NCI-H2171 treated with DMSO at 0.1 percent for 48 hours (cell line): ENCODE measurements at places on chromosomes 3 and 15.

GRCh38 chr15:74405823-74406222 is 27.9 kb downstream of the SEMA7A start:
- no peak for DNase-seq

GRCh38 chr15:49712846-49713450 is 92.1 kb downstream of the DTWD1 start:
- DNase-seq, result peak; percentile 63

DNA sequence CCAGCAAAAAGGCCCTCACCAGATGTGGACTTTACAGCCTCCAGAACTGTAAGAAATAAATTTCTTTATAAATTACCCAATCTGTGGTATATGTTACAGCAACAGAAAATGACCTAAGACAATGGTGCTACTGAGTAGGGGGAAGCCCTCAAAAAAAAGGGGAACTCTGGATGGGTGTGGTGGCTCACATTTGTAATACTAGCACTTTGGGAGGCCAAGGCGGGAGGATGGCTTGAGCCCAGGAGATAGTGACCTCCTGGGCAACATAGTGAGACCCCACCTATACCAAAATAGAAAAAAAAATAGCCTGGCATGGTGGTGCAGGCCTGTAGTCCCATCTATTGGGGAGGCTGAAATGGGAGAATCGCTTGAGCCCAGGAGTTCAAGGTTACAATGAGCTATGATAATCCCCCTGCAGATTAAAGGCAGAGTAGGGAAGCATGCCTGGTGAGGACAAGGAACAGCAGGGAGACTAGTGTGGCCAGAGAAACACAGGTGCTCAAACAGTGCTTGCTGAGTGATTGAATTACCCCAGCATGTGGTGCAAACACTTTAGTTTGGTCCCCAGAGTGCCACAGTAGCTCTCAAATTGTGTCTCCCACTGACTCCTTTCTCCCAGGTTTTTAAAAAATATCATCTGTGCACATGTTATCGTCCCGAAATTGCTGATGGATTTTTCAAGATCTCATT is 13.9 kb upstream of the USP3 start:
- peak; percentile 96 for DNase-seq

- DNase-seq, result no peak
These were observed 2.6 kb upstream of the RBM15B start for GRCh38 chr3:51388286-51389029.

- no peak for DNase-seq
These were observed 279.6 kb upstream of the CTDSPL start for GRCh38 chr3:37582086-37582485.

GRCh38 chr15:62691008-62691407 is 351.5 kb upstream of the TPM1 start:
- no peak for DNase-seq

DNA sequence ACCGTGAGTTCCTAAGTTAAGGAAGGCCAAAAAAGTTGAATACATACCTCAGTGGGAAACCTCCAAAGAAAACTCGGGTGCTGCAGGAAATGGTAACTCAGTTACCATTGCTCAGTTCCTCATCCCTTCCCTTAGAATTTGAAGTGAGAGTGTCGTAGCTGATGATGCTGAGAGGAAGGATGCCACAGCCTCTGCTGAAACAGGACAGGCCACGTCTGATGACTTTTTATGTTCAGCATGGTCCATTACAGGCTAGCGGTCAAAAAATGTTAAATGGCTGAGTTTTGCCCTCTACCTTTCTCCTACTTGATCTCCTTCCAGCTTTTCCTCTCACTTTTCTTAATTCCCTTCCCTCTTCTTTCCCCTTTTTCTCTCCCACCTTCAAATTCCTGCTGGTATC is 135.5 kb downstream of the GHSR start:
- DNase-seq, result no peak

- DNase-seq, result peak; percentile 17
These were observed 111.2 kb upstream of the SAMMSON start for GRCh38 chr3:69888040-69888942.

- no peak for DNase-seq
These were observed 32.9 kb upstream of the FBLN2 start for GRCh38 chr3:13515786-13516759.

DNA sequence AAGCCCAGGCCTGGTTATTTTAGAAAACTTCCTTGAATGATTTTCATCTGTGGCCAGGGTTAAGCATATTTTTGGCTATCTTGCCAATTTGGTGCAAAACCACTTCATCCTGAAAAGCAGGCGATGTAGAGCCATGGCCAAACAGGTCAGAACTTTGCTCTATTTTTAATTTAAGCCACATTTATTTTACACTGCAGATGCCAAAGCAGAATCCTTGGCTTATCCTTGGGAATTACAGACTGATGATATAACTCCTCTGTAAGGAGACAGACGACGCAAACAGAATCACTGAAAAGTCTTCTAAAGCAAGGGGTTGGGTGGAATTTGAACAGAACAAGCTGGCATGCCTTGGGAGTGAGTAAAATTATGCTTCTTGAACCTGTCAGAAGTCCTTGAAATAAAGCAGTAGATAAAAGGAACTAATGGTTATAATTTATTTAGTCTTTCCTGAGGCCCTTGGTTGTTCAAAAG is 121.9 kb downstream of the CHST2 start:
- no peak for DNase-seq

DNA sequence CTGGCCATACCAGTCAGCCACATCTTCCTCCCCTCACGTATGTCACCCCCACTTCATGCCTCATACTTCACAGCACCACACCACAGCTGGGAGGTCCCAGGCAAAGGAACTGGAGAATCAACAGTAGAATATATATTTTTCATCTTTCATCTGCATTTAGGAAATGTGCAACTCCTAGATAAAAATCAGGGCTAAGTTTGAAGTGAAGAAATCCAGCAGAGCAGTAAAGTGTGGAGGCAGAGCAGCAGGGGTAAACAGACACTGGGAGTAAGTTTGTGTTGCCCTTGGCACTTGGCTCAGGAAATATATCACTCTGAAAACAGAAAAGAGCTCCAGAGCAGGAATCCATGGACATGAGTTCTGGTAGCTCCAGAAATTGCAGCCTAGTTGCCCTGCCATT is 2.8 kb upstream of the HERC1 start:
- DNase-seq, result no peak

GRCh38 chr3:14156201-14156600 is 22.2 kb downstream of the XPC start:
- no peak for DNase-seq

DNA sequence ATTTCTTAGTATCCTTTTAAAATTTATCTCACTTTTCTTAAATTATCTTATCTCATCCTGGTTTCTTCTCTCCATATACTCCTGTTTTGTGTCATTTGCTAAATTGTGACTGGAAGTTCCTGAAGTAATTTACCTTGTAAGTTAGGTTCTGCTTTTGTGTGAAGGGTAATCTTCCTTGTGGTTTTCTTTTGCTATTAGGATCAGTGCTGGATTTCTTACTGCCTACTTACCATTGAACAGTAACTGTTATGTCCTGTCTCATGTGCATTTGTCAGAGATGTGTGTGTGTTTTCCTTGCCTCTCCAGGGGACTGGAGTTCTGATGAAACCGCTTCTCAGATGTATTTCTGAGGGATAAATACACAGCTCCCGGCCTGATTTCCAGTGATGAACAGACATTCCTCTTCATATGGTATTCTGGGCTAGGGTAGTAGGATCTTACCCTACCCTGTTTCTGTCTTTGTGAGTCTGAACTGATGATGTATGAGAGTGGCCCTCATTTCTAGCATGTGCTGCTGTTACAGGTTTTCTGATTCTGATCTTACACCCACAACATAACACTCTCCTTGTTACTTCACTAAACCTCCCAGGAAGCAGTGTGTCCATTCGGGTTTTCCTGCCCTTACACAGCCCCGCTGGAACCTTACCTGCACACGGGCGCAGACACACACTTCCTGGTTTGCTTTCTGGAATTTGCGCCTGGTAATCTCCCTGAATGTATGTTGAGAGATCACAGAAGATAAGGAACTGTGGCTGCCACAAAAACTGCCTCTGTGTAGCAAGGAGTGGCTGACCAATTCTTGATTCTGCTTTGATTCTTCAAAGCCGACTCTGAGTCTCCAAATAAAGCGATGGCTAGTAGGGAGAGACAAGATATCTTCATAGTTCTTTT is 14.7 kb downstream of the PAK2 start:
- DNase-seq, result no peak

DNA sequence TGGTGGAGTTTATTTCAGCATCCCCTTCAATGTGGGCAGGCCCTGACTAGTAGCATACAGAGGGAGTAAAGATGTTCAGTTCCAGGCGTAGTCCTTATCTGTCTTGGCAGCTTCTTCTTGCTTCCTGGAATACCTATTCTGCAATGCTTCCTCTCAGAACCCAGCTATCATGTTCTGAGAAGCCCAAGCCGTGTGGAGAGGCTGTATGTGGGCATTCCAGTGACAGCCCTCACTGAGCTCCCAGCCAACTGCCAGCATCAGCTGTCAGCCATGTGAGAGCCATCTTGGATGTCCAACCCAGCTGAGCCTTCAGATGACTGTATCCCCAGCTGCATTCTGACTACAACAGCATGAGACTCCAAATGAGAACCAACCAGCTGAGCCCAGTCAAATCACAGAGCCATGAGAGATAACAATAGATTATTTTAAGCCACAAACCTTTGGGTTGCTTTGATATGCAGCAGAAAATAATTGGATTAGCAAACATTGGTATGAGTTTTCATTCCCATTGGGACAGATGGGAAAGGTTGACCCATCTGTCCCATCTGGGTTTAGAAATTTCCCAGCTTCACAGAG is 8.4 kb upstream of the CMTM7 start:
- peak; percentile 73 for DNase-seq

DNA sequence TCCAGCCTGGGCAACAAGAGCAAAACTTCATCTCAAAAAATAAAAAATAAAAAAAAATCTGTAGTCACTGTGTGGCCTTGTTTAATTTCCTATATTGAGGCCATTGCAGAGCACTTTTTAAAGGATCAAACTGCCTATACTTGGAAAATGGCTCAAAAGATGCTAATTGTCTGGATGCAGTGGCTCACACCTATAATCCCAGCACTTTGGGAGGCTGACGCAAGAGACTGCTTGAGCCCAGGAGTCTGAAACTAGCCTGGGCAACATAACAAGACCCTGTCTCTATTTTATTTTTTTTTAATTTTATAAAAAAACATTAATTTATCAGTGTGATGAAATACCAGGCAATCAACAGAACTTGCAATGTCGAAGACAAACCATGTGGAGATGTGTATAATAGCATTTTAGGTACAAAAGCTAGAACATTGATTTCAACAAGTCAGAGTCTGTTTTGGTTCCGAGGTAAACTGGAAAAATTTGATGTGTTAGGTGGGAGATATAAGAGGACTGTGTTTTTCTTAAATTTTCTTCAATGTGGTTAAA is 47.0 kb upstream of the SETD2 start:
- no peak for DNase-seq

DNA sequence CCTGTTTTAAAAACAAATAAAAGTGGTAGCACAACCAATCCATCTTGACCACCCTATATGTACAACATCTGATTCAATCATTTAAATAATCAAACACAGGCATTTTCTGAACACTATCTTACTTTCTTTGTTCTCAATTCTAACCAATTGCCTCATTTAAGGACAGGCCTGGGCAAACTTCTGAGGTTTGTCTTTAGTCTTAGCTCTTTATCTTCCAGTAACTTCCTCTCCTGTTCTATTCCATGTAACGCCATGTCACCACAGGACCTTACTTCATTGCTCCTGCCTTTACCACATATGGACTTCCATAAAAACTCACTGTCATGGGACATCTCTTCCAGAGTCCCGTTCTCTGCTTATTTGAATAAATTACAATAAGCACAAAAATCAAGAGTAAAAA is 14.9 kb downstream of the HDGFL3 start:
- DNase-seq, result no peak

DNA sequence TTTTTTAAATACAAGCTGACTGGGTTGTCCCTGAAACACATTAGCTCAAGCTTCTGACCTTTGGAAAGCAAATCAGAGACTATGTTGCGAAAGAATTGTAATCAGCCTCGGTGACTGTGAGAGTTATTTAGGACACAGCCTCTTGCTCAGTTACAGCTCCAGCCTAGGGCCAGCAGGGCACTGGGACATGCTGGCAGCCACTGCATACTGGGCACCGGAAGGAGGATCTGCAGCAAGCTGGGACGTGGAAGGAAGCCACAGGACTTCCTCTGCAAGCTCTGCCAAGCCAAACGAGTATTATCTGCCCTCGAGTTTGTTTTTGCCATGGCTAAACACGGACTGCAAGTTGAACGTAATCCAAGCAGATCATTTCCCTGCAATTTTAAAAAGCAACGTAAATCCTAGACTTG is 24.4 kb upstream of the COPG1 start:
- DNase-seq, result no peak

DNA sequence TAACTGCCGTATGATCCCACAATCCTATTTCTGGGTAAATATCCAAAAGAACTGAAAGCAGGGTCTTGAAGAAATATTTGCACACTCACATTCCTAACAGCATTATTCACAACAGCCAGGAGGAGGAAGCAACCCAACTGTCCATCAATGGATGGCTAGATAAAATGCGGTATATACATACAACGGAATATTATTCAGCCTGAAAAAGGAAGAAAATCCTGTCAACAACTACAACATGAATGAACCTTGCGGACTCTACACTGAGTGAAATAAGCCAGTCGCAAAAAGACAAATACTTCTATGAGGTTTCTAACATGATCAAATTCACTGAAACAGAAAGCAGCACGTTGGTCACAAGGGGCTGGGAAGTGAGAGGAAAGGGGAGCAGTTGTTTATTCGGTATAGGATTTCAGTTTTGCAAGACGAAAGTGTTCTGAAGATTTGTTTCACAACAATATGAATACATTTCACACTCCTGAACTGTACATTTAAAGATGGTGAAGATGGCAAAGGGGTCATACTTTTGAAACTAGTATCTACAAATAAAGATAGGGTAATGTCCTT is 6.2 kb downstream of the DLG1 start:
- no peak for DNase-seq
